ENCODE measurements at places on chromosomes 4 and X. TPM values are rescaled to one million over a fixed set of nuclear protein-coding genes. Genes with fewer than 3 reads are reported as not detected.

DNA sequence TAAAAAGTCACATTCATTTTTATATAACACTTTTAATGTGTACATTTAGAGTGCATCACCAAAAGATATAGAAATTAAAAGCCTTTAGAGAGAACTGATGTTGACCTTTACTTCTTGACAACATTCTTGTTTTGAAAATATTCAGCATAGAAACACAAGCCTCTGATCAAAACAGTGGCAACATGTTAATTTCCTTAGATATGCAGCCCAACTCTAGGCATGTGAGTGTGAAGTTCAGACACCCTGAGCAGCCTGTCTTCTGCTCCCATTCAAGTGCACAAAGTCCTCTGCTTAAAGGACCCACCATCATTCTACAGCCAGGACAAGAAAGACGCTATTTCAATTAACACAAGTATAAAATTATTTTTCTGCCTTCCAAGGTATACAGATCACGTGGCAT lies 60.0 kb downstream of the PPP3CA start:
- no peak for DNase-seq

DNA sequence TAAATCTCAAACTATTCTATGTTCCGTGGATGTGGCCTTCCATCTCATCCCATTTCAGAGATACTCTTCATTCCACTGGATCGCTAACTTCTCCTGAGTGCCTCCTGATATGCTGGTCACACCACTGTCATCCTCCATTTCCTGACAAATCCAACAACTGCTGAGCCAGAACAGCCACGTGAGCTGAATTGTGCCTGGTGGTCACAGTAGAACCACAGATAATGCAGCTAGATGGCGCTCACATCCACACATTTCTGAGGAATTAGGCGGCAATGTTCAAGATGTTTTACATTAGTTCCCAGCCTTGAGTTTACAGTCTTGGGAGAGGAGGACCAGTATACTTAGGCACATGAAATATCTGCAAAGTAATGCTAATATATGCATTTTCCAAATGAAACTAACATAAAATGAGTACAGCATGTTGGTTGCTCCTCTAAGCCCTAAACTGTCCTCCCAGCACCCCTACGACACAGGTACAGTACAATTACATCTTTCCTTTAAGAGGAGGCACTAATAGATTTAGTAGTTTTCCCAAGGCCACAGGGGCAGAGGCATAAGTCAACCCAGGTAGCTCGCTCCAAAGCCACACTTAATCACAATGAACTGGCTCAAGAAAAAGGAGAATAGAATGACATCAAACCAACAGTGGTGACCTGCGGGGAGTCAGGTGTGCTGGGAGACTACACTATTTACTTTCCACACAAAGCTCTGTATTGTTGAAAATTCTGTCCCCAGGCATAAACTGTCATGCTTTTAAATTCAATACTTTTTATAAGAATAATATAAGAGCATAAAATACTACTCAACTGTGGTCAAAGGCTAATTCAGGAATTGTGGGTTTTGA lies 134.2 kb downstream of the CHIC2 start:
- peak; percentile 90 for DNase-seq

DNA sequence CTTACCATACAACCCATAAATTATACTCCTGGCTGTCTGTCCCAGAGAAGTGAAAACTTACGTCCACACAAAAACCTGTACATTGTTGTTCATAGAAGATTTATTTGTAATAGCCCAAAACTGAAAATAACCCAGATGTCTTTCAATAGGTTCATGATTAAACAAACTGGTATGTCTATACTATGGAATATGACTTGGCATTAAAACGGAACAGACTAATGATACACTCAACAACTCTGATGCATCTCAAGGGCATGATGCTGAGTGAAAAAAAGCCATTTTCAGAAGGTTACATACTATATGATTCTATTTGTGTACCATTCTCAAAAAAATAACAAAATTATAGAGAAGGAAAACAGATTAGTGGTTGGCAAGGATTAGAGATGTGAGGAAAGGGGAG lies 11.6 kb upstream of the MND1 start:
- no peak for DNase-seq

GRCh38 chr4:89823416-89823815 lies 13.5 kb downstream of the SNCA start:
- DNase-seq: no peak

Gene KLHL4
- 0.21 TPM for total RNA-seq

DNA sequence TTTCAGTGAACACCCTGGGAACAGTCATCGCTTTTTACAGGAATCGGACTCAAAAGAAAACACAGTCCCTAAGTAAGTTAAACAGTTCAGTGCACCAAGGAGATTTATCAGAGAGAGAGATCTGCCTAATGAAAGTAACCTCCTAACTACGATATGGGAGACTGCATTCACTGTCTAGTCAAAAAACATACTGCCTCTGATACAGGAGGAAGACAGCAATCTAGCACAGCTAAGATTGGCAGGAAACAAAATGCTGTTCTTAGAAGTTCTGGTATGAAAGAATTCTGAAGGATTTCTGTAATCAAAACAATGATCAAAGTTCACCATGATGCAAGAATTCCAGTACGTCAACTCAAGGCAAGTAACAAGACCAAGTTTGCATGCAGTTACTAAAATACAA lies 92.8 kb downstream of the MAML3 start:
- DNase-seq: no peak

Gene GAGE12F
- total RNA-seq: not detected

DNA sequence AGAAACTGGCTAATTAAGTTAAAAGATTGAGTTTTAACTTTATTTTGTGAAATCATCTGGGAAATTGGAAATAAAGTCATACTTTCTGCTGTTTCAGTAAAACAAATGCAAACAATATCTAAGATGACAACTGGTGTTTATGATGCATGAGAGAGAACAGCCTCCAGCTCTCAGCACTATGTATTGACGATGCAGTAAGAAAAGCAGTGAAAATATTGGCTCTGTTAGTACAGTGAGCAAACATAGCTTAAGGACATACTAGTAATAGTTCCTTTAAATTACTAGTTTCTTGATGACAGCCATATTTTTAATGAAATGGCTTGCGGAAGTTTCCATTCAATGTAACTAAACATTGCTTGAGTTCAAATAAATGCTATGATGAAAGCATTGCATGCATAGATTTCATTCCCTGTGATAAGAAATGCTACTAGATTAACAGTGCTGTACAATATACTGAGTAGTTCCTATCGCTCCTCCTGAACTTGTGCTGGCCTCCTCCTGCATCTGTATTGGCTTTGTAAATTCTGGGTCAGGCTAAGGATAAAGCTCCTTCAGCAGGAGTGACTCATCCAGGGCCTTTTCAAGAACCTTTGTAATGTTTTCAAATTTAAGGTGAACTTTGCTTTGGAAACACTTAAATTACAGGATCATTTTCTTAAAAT lies 11.6 kb downstream of the ARHGAP24 start:
- no peak for DNase-seq

Gene NXF2B
- not detected for total RNA-seq

Gene CXorf49
- total RNA-seq: not detected

GRCh38 chr4:184064877-184065276 lies 152.8 kb downstream of the ENPP6 start:
- no peak for DNase-seq

DNA sequence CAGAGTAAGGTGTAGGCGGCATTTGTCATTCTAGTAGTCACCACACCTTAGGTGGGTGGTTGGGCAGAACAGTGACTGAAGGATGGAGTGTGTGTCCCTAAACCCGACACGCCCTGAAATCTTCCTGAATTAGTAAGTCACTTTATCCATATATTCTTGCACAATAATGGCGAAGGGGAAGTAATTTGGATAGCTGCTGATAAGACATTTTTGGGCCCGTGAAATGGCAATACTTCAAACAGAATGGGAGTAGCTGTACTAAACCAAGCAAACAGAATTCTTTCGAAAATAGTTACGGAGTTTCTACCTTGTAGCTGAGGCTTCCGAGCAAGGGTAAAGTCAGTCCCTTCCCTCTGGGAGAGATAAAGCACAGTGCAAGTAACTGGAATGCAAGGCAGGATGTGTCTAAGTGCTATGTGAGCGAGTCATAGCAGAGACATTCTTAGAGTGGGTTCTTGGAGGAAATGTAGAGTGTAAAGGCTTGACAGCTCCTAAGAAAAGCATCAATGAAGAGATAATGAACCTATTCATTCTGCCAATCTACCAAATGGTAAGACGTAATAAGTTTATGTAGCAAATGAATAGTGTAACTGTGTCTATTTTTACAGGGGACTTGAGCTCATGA lies 72.8 kb downstream of the CLCN5 start:
- no peak for DNase-seq

GRCh38 chr4:62407534-62407933 lies 1207.4 kb downstream of the ADGRL3 start:
- DNase-seq: no peak

DNA sequence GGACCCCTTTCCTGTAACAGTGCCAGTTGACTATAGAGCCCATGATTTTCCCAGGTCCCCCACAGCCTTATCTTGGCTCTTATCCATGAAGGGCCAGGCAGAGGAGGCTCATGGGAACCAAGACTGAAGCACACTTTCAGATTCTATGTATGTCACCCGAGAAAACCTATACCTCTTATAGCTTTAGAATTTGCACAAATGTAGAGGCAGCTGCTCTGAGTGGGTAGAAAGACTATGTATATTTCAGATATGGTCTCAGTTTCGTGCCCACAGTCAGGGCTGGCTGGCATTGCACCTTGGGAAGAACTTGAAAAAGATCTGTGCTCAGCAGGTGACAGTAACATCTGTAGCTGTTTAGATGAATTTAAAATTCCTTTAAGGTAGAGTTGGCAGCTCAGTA lies 8.3 kb upstream of the LNX1 start:
- no peak for DNase-seq

- no peak for DNase-seq
These were observed 173.9 kb downstream of the WDFY3 start for GRCh38 chr4:84792366-84793301.

Gene SCML1
- 5.7 TPM for total RNA-seq

DNA sequence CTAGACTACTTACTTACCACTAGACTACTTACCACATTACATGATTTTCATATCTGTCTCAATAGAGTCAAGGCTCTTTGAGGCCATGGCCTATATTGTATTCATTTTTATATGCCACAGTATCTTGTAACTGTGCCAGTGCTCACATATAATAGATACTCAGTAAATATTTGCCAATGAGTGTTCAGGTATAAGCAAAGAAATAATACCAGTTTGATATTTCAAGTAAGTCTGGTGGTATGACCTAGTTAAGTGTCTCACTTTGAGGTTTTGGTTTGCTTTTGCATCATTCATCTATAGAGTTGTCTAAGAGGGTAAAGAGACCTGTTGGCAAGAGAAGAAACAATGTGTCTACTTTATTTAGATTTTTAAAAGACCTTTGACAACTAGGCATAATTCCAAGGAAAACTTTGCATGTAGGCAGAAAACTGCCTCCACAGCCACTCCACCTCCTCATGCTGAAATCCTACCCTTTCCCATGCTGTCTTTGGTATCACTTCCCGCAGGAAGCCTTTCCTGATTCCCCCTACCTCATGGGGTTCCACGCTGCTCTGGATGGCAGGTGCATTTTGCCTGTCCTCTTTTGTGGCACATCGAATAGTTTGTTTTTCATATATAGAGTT lies 91.3 kb upstream of the KLHL13 start:
- no peak for DNase-seq

Gene SSX4B
- total RNA-seq: not detected

All from ascending aorta (tissue), 2 donors.